Endodermal cell (in vitro differentiated cells): ENCODE measurements at places on chromosomes 5 and 9.

DNA sequence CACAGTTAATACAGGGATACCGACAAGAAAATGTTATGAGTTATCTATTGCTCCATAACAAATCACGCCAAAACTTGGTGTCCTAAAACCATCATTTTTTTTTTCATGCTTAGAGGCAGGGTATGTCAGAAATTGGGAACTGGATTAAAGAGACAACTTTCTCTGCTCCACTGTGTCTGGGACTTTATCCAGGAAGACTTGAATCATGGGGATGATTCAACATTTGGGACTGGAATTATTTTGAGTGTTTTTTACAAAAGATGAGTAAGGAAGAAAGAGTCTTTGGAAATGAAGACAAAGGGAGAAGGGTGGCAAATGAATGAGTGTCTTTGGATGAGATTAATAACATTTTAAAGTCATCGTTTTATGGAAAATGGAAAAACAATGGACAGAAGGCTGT is 1883.7 kb upstream of the C9orf72 start:
- DNase-seq = no peak

GRCh38 chr5:43039471-43040286 is 440 bp downstream of the ANXA2R start:
- DNase-seq = peak; percentile 86

GRCh38 chr5:154778534-154778933 is 23.4 kb downstream of the LARP1 start:
- DNase-seq = no peak

DNA sequence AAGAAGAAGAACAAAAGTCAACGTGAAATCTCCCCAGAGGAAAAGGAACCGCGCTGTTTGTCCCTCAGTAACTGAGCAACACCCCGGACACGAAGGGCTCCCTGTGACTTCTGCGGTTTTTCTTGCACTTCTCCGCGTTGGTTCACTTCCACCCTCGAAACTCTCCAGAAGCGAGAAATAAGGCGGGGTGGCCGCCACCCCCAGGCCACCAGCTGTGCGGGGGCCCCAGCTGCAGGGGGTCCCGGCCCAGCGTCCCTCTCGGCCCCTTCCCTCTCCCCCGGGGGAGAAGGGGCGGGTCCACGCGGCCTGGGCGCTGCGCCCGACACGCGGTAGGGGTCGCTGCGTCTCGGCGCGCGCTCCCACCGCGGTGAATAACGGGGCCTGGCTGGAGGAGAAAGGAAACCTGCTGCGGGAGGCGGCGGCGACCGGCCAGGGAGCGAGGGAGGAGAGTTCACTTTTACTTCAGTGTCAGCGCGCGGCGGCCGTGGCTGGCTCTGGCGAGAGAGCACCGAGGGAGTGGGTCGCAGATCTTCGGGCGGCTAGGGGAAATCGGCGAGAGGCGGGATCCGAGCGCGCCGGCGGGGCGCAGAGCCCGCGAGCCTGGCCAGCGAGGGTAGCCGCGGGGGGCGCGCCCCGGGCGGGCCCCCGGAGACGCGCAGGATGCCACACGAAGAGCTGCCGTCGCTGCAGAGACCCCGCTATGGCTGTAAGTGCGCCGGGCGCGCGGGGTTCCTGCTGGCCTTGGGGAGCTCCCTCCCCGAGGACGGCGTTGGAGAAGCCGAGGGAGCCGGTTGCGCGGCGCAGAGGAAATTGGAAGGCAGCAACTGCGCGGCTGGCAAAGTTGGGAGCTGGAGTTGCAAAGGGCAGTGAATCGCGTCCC is at the start of gene IQGAP2:
Gene IQGAP2 (plus strand): TSS at position 400 of the 880 bp plus-strand sequence. CDS start 261 bp downstream, at position 661.
- peak; percentile 90 for DNase-seq

- DNase-seq = no peak
Observed at GRCh38 chr5:93423300-93423699, 157.7 kb downstream of the NR2F1-AS1 start.

DNA sequence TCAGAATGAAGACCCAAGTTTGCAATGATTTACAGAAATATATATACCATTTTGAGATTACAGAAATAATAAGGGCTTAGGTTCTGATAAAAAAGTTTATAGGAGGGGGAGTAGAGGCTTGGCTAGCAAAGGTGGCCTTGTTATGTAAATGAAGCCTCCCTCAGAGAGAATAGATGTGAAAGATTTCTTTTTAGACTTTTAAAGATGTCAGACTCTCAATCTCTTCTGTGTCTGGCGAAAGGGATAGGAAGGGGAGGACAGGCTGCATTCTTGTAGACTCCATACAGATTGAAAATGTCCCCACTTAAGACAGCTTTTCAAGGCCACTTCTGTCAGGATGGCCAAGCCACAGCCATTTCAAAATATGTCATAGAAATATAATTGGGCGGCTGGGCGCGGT is 63.1 kb upstream of the CLINT1 start:
- DNase-seq = no peak

- peak; percentile 74 for DNase-seq
Observed at GRCh38 chr9:35729700-35730485, 2.1 kb downstream of the TLN1 start.

DNA sequence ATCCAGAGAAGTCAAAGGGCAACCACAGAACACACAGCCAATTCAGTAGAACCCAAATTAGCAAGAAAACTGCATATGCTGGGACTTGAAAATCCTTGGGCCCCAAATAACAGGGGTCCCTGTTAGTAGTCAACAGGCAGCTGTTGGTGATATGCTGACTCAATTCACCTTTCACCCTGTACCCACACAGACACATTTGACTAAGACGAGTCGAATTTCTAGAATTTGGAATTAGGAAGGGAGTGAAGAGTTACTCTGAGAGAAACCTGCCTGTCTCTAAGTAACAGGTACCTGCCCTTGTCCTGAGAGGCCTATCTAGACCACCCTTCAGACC is 821 bp upstream of the VCP start:
- DNase-seq = no peak

GRCh38 chr5:170805666-170806065 is 22.1 kb downstream of the GABRP start:
- DNase-seq = no peak

GRCh38 chr9:24698881-24699518 is 153.3 kb upstream of the IZUMO3 start:
- DNase-seq = no peak

GRCh38 chr5:124408738-124409453 is 337.5 kb downstream of the ZNF608 start:
- no peak for DNase-seq

- DNase-seq = no peak
Observed at GRCh38 chr5:74200560-74200959, 440.0 kb downstream of the ENC1 start.

- DNase-seq = no peak
Observed at GRCh38 chr5:3742750-3743149, 147.1 kb downstream of the IRX1 start.
